Stimulated activated CD8-positive, alpha-beta memory T cell treated with anti-CD3 and anti-CD28 coated beads, Interleukin-4, amount 100 ng/mL, for 1 hour (primary cell): ENCODE measurements at places on chromosomes 1 and 21.

DNA sequence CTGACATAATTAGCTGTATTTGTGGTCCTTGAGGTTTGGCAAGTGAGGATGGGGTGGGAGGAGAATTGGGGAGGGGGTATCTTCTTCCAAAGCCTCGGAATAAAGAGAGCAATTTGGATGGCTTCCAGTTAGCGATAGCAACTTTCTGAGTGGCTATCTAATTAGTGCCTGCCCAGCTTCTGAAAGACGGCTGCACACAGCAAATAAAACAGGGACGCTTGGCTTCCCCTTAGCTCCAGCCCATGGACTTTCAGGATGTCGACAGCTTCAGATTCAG, 31.1 kb downstream of the KLHDC7A start:
- no peak for DNase-seq

- DNase-seq: no peak
Observed at GRCh38 chr1:71676979-71677925, 596.4 kb upstream of the ZRANB2 start.

- DNase-seq: no peak
Observed at GRCh38 chr1:208326033-208326432, 81.8 kb upstream of the PLXNA2 start.

DNA sequence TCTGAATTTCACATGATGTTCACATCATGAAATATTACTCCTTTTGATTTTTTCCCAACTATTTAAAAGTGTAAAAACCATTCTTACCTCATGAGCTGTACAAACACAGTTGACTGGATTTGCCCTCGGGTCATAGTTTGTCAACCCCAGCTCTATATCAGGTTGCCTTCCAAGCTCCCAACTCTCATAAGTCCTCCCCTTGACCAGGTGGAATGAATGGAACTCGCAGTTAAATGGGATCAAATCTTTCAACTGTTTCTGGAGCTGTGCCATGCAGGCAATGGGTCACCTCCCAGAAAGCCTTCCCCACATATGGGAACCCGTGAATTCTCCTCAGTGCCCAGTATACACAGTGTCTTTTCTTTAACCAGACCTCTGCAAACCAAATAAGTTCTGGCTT, 169.8 kb upstream of the FOXD3 start:
- DNase-seq: no peak

DNA sequence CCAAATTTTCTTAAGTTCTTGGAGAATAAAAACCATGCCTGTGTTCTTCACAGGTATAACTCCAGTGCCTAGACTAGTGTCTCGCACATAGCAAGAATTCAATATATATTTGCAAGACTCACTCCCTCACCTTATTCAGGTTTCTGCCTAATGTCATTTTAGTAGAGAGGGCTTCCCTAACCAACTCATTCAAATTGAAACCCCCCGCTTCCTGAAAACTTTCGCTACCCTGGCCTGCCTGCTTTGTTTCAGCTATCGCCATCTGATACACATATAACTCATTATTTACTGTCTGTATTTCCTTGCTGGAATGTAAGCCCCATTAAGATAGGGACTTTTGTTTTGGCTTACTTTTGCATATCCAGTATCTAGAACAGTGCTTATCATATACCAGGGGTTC, 8.6 kb downstream of the YARS1 start:
- no peak for DNase-seq

- DNase-seq: no peak
Observed at GRCh38 chr1:232269988-232270387, 359.9 kb downstream of the SIPA1L2 start.

- DNase-seq: no peak
Observed at GRCh38 chr1:234554218-234554697, 55.7 kb downstream of the IRF2BP2 start.

- no peak for DNase-seq
Observed at GRCh38 chr1:208247696-208248095, 3.5 kb upstream of the PLXNA2 start.

DNA sequence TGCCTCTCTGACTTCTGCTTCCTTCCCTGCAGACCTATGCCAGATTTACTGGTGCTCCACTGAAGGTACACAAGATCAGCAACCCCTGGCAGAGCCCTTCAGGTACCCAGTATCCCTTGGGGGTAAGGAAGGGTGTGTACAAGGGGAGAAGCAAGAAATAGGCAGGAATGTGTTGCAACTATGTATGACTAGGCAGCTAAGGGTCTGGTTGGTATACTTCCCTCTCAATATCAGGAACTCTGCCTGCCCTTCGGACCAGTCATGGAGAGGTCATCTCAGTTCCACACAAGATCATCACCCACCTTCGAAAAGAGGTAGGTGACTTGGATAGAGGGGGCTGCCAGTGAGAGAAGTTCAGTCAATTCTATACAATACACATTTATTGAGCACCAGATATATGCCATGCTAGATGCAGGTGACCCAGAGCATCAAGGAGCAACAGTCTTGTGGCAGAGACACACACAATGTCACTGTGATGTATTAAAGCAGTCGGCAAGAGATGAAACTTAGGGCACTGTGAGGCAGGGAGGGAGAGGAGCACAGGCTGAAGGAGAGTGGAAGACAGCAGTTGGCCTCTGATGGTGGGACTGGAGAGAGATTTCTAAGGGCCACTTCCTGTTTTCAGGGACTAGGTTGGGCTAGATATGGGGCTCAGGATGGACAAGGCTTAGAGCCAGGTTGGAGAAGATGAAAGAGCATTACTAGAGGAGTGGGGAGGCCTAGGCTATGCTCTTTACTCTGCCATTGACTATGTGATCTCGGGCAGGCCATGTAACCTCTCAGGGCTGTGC, 2.0 kb downstream of the MTX1 start:
- no peak for DNase-seq
